Epithelial cell of esophagus (primary cell): ENCODE measurements at places on chromosomes 7 and 10.

GRCh38 chr7:66301737-66302136 is 96.6 kb downstream of the TPST1 start:
- no peak for DNase-seq

DNA sequence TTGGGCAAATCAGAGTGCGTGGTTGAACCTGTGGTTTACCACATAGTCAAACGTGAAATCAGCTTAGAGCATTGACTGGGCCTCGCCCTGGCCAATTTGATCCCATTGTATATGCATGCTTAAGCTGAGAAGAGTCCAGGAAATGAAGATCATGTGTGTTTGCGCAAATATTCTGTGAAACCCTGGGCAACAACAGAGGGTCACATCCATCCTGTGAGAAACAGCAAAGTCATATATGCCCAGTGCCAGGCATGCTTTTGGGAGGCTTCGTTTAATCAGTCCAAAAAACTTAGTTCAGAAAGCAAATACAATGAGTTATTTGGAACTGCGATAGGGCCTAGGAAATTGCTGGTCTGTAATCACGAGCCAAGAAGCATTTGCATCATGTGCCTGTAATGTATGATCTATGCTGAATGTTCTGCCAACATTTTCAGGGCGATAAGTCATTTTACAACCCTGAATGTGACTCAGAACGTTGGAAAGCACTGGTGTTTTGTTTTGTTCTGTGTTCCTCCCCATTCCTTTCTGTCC is 412.1 kb upstream of the CELF2 start:
- peak; percentile 34 for DNase-seq

GRCh38 chr7:86778271-86778670 is 134.6 kb downstream of the GRM3 start:
- no peak for DNase-seq

- DNase-seq, result no peak
Observed at GRCh38 chr7:143906151-143906550, 4.2 kb upstream of the TCAF1 start.

GRCh38 chr10:65742906-65743305 is 1182.9 kb upstream of the LRRTM3 start:
- no peak for DNase-seq

DNA sequence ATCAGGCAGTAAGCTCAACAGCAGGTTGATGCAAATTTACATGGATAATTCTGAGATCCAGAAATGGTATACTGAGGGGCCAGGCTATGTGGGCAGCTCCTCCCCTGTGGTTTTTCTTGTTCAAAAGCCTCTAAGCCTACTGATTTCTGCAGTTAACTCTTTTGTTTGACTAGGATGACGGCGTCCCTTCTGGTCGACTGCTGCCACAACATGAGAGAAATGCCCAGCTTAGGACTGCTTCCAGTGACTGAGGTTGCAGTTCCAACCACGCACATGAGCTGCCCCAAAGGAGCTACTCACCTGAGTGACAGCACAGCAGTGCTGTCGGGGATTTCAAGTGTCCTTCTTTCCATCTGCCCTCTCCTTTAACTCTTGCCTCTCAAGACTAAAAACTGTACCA is 973.0 kb upstream of the GHITM start:
- peak; percentile 5 for DNase-seq

DNA sequence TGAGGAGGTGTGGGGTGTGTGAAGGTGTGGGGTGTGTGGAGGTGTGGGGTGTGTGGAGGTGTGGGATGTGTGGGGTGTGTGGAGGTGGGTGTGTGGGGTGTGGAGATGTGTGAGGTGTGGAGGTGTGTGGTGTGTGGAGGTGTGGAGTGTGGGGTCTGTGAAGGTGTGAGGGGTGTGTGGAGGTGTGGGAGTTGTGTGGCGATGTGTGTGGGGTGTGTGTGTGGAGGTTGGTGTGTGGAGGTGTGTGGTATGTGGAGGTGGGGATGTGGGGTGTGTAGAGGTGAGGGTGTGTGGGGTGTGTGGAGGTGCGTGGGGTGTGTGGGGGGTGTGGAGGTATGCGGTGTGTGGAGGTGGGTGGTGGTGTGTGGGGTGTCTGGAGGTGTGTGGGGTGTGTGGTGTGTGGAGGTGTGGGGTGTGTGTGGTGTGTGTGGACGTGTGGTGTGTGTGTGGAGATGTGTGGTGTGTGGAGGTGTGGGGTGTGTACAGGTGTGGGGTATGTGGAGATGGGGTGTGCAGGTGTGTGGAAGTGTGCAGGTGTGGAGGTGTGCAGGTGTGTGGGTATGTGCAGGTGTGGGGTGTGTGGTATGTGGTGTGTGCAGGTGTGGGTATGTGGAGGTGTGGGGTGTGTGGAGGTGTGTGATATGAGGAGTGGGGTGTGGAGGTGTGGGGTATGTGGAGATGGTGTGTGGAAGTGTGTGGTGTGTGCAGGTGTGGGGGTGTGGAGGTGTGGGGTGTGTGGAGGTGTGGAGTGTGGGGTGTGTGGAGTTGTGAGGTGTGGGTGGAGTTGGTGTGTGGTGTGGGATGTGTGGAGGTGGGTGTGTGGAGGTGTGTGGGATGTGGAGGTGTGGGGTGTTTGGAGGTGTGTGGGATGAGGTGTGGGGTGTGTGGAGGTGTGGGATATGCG is 34.5 kb downstream of the SPDYE17 start:
- DNase-seq, result no peak
